HTR-8/SVneo (cell line): ENCODE measurements at places on chromosomes 2 and 18.
A peak's percentile ranks its signal among the peaks of the same experiment; 100 is the strongest.

DNA sequence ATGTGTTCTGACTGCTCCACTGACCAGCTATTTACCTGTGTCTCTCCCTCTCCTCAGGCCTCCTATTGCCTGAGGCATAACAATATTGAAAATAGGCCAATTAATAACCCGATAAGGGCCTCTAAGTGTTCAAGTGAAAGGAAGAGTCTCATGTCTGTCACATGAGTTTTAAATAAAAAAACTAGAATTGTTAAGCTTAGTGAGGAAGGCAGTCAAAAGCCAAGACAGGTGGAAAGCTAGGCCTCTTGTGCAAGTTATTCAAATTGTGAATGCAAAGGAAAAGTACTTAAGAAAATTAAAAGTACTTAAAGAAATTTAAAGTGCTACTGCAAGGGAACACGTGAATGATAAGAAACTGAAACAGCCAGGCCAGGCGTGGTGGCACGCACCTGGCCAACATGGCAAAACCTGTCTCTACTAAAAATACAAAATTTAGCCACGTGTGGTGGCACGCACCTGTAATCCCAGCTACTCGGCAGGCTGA, 44.9 kb upstream of the TAF4B start:
- DNase-seq: no peak

- DNase-seq: no peak
These were observed 22.8 kb upstream of the SCN7A start for GRCh38 chr2:166516712-166517303.

- DNase-seq: no peak
These were observed 46.9 kb upstream of the UBXN4 start for GRCh38 chr2:135694711-135695110.

DNA sequence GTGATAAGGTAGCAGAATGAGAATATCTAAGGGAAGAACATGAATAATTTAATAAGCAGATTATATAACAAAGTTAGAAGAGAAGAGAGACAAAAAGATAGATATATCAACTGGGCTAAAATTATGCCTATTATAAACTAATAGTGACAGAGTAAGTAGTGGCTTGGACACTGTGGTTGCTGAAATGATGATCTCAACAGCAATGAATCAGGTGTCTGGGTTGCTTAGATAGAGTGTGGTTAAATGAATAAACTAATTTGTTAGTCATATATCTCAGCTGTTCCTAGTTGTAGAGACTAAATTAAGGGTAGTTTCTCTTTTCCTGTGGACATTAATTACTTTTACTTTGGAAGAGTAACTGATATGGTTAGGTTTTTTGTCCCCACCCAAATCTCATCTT, 1485.4 kb upstream of the CELF4 start:
- DNase-seq: no peak

DNA sequence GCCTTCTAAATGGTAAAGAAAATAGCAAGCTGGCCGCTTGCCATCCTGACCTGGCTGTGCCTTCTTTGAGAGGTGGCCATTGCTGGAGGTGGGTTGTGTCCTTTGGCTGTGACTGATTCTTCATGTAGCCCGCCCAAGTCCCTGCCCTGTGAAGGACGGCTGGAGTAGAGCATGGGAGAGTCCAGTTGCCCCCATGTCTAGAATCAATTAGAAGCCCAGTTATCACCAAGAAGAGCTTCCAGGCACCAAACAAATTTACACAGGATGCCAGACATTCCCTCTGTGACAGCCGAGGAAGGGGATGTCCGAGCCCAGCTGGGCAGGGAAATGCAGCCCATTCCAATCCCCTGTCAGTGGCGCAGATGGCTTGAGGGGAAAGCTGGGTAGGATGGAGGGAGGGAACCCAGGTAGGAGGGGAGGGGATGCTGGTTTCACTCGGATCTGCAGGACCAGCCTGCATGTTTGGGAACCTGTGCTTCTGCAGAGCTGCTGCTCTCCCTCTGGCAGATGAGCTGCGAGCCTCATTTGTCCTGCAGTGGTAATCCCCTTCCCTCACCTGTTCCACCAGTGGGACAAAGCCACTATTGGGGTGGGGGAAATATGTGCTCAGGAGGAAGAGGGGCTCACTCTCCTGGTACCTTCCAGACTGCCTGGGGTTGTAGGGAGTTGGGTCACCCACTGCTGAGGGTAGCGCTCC, 25.7 kb upstream of the ASB18 start:
- no peak for DNase-seq

DNA sequence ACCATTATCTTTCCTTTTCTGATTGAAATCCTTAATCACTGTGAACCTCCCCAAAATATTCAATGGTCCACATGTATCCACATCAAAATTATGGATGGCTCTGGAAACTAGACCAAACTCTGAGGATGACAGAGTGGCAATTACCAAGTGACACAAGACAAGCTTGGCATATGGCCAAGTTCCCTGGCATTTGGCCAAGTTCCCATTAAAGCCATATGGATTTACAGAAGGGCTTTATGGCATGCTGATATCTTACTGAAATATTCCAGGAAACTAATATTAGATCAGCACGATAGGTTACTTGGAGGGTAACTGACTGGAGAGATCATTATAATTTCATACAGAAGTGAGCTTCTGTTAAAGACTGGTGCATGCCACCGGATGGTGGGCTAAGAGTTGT, 21.9 kb upstream of the CERS6 start:
- no peak for DNase-seq

- no peak for DNase-seq
These were observed 23.2 kb downstream of the HDAC4 start for GRCh38 chr2:239377591-239377990.

GRCh38 chr18:49041435-49042245, 90.9 kb upstream of the SMAD7 start:
- no peak for DNase-seq

GRCh38 chr2:205235434-205235833, 446.9 kb upstream of the NRP2 start:
- DNase-seq: no peak

DNA sequence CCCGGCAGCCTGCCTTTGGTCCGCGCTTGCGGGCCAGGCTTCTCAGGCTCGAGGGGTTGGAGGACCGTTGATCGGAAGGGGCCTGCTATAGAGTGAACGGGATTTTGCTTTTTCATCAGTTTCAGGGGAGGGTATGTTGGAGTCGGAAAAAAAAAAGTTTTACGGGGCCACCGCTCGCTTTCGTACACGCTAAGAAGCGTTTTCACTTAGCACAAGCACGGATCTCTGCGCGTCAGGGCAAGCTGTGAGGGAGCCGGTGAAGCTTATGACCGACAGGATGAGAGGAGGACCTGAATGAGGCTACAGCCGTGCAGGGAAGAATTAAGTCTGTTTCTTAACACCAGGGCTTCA, 443 bp downstream of the CPSF3 start:
- DNase-seq: no peak

DNA sequence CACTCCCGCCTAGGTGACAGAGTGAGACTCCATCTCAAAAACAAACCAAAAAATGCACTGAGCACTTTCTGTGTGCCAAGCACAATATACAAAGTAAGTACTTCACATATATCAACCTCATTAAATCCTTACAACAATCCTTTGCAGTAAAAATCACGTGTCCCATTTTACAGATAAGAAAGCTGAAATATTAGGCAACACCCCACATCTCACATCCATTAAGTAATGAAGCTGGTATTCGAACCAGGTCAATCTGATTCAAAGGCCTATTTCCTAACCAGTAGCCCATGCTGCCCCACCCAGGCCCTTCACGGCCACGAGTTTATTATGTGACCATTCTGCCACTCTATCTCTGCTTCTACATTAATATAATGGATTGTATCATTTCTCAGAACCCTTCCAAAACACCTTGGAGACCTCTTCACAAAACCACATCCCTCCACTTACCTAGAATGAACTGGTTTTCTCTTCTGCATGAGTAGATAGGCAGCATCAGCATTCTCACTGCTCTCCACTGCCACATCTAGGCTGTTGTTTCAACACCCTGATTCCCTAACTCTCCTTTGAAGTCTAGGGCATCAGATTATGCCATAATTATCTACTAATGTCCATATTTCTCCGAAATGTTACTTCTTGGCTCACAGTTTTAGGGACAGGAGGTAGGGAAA, 3.1 kb upstream of the EXOC6B start:
- no peak for DNase-seq

- DNase-seq: no peak
These were observed 66.9 kb downstream of the ZDBF2 start for GRCh38 chr2:206341396-206341795.

- DNase-seq: peak; percentile 5
These were observed 101.2 kb downstream of the ZNF236 start for GRCh38 chr18:76923485-76924085.

DNA sequence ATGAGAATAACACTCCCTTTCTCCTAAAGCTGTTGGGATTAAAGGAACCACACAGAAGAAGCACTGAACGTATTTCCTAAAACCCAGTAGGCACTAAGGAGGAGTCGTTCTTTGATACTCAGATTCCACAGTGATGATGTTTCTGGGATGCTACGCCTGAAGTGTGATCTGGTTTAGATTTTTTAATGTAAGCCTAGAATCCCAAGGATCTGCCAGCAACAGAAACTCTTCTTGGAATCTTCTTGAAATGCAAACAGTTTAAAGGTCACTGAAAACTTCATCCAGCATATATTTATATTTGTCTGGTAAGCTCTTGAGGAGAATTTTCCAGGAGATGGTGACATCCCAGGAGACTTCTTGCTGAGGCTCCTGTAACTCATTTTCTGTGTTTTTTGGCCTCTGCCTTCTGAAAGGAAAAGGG, 247.6 kb upstream of the TRIB2 start:
- DNase-seq: no peak

DNA sequence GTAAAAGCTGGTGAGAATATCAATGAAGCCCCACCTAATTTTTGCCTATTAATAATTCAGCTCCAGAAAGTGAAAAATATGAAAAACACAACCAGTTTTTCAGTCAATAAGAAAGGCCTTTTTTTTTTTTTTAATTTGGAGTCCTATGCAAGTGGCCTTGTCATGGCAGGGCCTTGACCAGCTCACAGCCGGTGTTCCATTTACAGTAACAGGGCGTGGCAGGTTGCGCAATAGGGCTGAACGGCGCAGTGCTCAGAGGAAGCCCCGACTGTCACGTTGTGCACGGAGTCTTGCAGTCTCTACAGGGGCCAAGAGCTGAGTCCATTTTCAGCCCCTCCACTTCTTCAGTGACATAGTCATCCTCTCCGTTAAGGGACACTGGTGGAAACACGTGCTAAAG, 184.1 kb upstream of the FN1 start:
- no peak for DNase-seq

DNA sequence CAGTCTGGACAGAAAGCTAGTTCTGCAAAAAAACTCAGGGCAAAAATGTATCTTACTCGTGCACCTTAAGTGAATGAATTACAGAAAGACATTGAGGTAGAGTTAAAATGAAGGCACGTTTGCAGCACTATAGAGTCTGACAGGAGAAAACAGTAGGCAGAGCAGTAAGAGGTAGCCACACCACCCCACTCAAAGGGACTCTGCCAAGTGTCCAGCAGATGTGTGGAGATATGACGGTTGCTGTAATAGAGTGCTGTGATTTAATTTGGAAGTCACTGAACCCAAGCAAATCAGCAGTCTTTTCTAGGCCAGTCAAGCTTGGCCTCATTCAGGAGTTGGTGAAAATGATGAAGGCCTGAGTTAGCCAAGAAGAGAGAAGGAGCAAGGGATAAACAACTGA, 464.4 kb downstream of the PTPRM start:
- no peak for DNase-seq

GRCh38 chr2:69567157-69567908, 76.2 kb downstream of the AAK1 start:
- DNase-seq: peak; percentile 37

GRCh38 chr2:195117011-195117410, 540.0 kb upstream of the SLC39A10 start:
- DNase-seq: no peak

DNA sequence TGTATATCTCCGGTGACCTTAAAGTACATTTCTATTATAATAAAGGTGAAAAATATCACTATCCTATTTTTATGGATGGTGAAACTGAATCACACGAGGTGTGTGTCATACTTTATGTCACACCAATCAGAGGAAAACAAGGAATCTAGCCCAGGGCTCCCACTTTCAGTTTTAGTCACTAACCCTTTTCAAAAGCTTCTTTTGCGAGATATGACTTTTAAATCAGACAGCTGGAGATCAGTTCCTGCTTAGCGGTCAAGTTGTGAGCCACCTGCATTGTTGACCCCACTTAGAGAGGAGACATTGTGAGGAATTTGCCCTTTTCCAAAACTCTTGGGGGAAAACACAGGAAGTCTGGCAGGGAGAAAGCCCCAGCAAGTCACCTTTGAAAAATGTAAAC, 70.5 kb downstream of the CPS1 start:
- DNase-seq: no peak

DNA sequence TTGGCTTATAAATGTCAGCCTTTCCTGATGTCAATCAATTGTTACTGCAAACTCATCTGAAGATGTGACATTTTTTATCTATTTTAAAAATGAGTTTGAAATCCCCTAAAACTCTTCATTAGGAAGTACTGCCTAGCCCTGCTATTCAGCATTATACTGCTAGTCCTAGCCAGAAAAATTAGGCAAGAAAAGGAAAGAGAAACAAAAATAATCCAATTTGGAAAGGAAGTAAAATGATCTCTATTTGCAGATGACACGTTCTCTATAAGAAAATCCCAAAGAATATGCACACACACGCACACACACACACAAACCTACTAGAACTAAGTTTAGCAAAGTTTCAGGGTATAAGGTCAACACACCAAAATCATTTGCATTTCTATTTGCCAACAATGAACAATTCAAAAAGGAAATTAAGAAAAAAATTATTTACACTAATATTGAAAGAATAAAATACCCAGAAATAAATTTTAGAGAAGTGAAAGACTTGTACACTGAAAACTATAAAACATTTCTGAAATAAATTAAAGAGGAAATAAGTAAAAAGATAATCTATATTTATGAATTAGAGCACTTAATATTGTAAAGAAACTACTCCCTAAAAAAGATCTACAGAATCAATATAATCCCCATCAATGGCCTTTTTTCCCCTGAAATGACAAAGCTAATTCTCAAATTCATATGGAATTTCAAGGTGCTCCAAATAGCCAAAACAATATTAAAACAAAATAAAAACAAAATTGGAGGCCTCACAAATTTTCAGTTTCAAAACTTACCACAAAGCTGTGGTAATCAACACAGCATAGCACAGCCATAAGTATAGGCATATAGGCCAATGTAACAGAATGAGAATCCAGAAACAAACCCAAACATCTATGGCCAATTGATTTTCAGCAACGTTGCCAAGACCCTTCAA, 433.7 kb upstream of the TRIB2 start:
- DNase-seq: no peak

- no peak for DNase-seq
These were observed 7.9 kb upstream of the NDUFV2 start for GRCh38 chr18:9094307-9095226.

DNA sequence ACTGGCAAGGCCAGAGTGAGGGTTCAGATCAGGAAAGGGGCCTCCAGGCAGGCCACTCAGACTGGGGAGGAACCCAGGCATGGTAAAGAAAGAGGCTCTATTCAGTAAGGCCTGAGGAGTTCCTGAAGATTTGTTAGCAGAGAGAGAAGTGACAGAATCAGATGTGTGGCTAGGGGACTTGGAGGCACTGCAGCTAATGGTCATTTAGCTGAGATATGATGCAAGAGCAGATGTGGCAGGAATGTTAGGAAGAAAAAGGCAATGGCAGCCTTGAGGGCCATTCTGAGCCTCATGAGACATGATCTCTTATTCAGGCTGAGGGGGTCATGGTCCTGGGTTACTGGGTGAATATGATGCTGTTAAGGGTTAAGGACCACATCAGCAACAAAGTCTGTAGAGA, 73.4 kb downstream of the CCDC93 start:
- DNase-seq: no peak
